Osteoblast (primary cell): ENCODE measurements at places on chromosomes 12 and 14. TPM values are rescaled to one million over a fixed set of nuclear protein-coding genes. Genes with fewer than 3 reads are reported as not detected.

The WSCD2 gene
- total RNA-seq: 0.36 TPM in 1 of 2 replicates, not detected in the other

The SLC5A8 gene
- not detected in 2 replicates for total RNA-seq

The SLC6A15 gene
- under 0.01 TPM in 1 of 2 replicates, not detected in the other for total RNA-seq

The RFX4 gene
- not detected in 2 replicates for total RNA-seq

- no peaks in the 10 kb centered on the region for H3K27me3 ChIP-seq
- H3K36me3 ChIP-seq: no peaks in the 10 kb centered on the region
- H3K27ac ChIP-seq: no peak overlapping the region
- no peaks in the 10 kb centered on the region for H3K4me1 ChIP-seq
- no peak overlapping the region for H3K4me3 ChIP-seq
- no peak for DNase-seq
Observed at GRCh38 chr14:59415836-59416602, 49.2 kb downstream of the GPR135 start.

DNA sequence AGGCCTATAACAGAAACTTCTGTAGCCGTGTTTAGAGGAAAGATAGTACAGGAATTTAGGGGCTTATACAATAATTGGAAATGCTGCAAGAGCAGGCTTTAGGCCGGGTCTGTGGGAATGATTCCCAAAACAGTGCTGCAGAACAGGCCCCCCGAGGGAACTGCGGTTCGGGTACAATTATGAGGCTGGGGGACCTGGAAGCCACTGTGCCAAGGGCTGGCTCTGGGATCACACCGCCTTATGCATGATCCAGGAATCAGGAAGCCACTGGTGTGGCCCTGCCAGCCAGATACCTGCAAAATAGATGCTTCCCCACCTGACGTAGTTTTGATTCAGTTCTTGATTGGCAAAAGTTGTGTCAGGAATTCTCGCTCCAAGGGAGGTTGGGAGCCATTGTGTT lies 55.4 kb downstream of the CACNA1C start:
- no peak for DNase-seq
- H3K4me1 ChIP-seq: no peaks in the 10 kb centered on the region
- H3K36me3 ChIP-seq: no peaks in the 10 kb centered on the region
- H3K27me3 ChIP-seq: no peaks in the 10 kb centered on the region
- H3K27ac ChIP-seq: no peak overlapping the region
